ENCODE measurements at places on chromosomes 1 and 21. TPM values are rescaled to one million over a fixed set of nuclear protein-coding genes. Genes with fewer than 3 reads are reported as not detected.

VSIG8 gene
- total RNA-seq: not detected

CYP2J2 gene
- 1.3 TPM for total RNA-seq

ACTL8 gene
- total RNA-seq: not detected

SH3D21 gene
- 12.1 TPM for total RNA-seq

ATXN7L2 gene
- total RNA-seq: 12.7 TPM

TTC22 gene
- total RNA-seq: 10.2 TPM

GJA8 gene
- total RNA-seq: not detected

KLHL17 gene
- 32.2 TPM for total RNA-seq

HOOK1 gene
- total RNA-seq: 15.3 TPM

INSRR gene
- total RNA-seq: 0.05 TPM

CTNNBIP1 gene
- total RNA-seq: 11.0 TPM

MTARC2 gene
- not detected for total RNA-seq

ANKRD34A gene
- total RNA-seq: 3.8 TPM

CFHR5 gene
- total RNA-seq: not detected

PLEKHN1 gene
- 4.3 TPM for total RNA-seq

OR6N2 gene
- total RNA-seq: not detected

FLG2 gene
- total RNA-seq: not detected

PPIAL4G gene
- total RNA-seq: 0.83 TPM

FCGR3B gene
- total RNA-seq: not detected

NBPF12 gene
- 15.9 TPM for total RNA-seq

NCMAP gene
- total RNA-seq: not detected

TPTE gene
- total RNA-seq: not detected

TNFRSF9 gene
- total RNA-seq: 0.75 TPM

ADGRL4 gene
- total RNA-seq: not detected

LAMTOR2 gene
- 57.1 TPM for total RNA-seq

RPTN gene
- not detected for total RNA-seq

OLIG2 gene
- total RNA-seq: not detected

USP21 gene
- total RNA-seq: 35.6 TPM

CASZ1 gene
- 8.5 TPM for total RNA-seq

OR2AK2 gene
- not detected for total RNA-seq
